Psoas muscle (tissue), 8 donors: ENCODE measurements at places on chromosomes 12 and 14.
A peak's percentile ranks its signal among the peaks of the same experiment; 100 is the strongest.

GRCh38 chr14:98932431-98933325 lies 339.3 kb downstream of the BCL11B start:
- no peaks in the 10 kb centered on the region for H3K4me1 ChIP-seq
- H3K27ac ChIP-seq, result no peak overlapping the region
- no peak overlapping the region for H3K4me3 ChIP-seq
- H3K27me3 ChIP-seq, result peaks cover 7% of the 10 kb centered on the region
- no peaks in the 10 kb centered on the region for H3K36me3 ChIP-seq

DNA sequence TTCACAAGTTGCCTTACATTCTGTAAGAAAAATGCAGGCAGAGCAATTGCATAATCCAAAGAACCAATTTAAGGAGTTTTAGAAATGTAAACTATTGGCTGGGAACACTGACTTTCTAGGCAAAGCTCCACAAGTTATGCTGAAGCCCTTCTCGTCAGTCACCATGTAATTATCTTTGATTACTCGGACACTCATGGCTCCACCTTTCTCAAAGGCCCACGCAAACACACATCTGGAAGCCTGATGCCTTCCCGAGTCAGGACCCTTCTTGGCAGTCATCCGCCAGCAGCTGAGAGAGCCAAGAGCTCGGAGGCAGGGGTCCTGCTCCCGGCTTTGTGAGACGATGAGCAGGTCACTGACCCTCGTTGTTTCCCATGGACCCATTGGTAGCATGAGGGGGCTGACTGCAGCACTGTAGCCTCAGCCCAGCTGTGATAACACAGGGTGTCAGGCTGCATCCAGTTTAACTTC lies 202.2 kb downstream of the TMEM132D start:
- no peaks in the 10 kb centered on the region for H3K36me3 ChIP-seq
- H3K27ac ChIP-seq, result no peak overlapping the region
- no peaks in the 10 kb centered on the region for H3K4me1 ChIP-seq
- no peaks in the 10 kb centered on the region for H3K27me3 ChIP-seq
- no peak for DNase-seq

DNA sequence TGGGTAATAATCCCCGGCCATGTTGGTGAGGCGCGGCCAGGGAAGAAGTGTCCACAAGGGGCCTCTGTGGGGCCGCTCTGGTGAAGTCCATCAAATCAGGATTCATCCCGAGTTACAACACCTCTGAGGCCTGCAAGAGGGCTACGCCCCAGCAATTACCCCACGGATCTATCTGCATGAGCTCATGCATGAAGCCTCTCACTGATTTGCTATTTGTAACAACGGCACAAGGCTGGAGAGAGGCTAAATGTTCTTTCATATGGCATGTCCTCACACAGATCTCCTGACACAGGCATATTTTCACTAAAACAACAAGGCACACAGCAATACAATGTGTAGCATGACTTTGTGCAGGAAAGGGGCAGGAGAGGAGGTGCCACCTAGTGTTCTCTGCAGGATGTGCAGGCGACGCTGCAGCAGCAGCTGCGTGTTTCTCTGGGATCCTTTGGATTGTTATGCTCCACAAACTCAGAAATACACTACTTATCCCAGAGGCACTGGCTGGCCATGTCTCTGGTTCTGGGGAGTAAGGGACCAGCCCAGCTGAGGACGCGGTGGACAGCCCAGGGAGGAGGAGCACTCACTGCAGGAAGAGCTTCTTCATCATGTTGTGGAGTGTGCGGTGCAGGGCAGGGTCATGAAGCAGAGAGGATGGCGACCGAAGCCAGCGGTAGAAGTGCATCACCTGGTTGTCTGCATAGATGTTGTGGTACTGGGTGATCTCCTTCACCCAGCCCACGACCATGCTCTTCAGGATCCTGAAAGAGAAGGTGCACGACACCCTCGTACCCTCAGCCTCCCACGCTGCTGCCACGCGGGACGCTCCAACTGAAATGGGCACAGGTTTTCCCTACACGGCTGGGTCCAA lies 20.2 kb downstream of the P2RX2 start:
- no peaks in the 10 kb centered on the region for H3K4me1 ChIP-seq
- H3K36me3 ChIP-seq, result peaks cover 82% of the 10 kb centered on the region
- no peak overlapping the region for H3K27ac ChIP-seq
- no peaks in the 10 kb centered on the region for H3K27me3 ChIP-seq

- H3K27me3 ChIP-seq, result no peaks in the 10 kb centered on the region
- H3K36me3 ChIP-seq, result no peaks in the 10 kb centered on the region
- H3K4me1 ChIP-seq, result no peaks in the 10 kb centered on the region
- no peak overlapping the region for H3K4me3 ChIP-seq
- no peak for DNase-seq
Observed at GRCh38 chr14:59055439-59056045, 132.9 kb upstream of the DAAM1 start.

GRCh38 chr12:120428597-120429229 lies 9.2 kb upstream of the COX6A1 start:
- H3K36me3 ChIP-seq, result no peaks in the 10 kb centered on the region
- H3K4me3 ChIP-seq, result no peak overlapping the region
- DNase-seq, result no peak
- no peaks in the 10 kb centered on the region for H3K27me3 ChIP-seq
- no peaks in the 10 kb centered on the region for H3K4me1 ChIP-seq

DNA sequence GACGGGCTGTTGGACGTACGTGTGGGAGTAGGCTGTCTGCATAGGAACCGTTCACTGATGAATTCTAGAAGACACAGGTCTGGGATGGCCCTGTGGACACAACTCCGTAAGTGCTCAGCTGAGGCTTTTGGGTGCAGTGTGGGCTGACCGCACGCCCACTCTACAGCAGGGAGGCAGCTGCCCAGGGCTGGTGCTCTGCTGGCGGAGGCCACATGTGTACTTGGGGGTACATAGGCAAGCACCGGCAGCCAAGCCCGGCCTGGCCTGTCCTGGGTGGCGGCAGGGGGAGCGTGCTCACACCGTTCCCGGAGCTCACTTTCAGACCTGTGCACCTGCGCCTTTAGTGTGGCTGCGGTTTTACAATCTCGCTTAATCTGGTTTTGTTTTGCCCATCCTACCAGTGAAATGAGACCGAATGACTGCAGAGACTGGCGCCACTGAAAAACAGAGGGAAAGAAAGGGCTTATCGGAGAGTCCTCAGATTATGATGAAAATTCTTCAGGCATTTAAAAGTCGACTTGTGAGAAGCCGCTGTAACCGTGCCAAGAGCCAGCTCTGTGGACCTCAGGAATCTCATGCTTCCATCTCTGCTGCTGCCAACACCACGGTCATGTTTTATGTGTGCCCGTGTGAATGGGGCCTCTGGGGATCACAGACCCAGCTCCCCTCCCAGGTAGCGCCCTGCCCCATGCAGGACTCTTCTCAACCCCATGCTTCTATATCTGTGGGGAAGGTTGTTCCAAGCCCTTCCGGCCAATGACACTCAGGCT lies 45.8 kb downstream of the SSH1 start:
- H3K27me3 ChIP-seq, result no peaks in the 10 kb centered on the region
- H3K27ac ChIP-seq, result peak overlapping the region; percentile 58
- DNase-seq, result no peak
- H3K4me1 ChIP-seq, result peaks cover 24% of the 10 kb centered on the region

GRCh38 chr14:76696791-76697190 lies 64.5 kb upstream of the VASH1 start:
- H3K27me3 ChIP-seq, result no peaks in the 10 kb centered on the region
- no peak overlapping the region for H3K27ac ChIP-seq
- no peaks in the 10 kb centered on the region for H3K36me3 ChIP-seq
- peaks cover 6% of the 10 kb centered on the region for H3K4me1 ChIP-seq
- H3K4me3 ChIP-seq, result no peak overlapping the region

DNA sequence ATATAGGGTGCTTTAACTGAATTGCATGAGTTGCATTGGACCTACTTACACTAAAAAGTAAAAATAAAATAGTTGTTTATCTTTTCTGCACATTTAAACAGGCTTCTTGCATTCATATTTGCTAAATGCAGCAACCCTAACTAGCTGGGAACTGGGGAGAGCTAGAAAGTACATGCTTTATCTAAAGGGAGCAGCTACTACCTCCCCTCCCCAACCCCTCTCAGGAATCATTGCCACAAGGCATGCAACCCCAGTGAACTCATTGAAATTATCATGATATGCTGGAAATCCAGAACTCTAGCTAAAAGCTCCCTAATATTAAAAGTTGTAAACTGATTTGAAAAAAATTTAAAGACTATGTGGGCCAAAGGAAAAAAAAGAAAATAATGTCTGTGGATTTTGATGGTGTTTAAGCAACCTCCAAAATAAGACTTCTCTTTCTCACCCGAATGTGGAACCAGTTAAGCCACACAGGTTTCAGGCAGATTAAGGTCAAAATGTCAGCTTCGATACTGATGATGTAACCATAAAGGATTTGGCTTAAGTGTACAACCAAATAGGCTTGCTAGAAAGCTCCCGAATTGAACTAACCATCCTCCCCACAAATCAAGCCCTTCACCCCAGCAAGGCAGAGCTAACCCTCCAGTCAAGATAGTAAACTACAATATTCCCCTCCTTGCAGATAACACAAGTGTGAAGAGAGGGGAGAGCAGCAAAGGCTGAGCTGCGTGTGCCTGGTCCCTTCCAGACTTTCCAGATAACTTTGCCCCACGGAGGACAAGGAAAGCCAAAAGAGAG lies 13.8 kb upstream of the POC1B start:
- no peaks in the 10 kb centered on the region for H3K27me3 ChIP-seq
- DNase-seq, result no peak
- no peak overlapping the region for H3K27ac ChIP-seq
- H3K4me3 ChIP-seq, result no peak overlapping the region

DNA sequence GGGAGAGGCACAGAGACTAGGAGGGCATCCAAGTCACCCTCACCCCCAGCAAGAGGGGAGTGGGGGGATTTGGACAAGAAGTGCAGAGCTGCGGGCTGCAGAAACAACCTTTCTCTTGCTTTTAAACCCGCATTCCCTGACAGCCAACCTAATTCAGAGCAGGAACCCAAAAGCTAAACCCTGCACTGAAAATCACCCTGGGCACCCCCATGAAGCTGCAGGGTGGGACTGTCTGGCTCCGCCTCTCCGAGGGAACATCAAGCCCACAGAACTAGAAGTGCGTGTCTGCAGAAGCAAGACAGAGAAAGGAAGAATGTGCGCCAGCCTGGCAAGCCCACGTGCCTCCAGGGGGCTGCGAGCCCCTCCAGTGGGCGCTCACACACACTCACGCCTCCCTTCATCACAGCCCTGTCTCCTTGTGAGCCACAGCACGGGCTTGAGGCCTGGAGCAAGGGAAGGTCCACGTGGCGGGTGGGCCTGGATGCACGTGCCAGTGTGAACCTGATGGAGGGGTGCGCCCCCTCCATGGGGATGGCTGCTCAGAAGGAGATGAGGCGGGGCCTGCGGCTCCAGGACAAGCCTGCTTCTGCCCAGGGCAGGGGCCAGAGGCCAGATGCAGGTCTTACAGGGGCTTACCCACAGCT lies 27.8 kb upstream of the PNMA1 start:
- H3K4me1 ChIP-seq, result peaks cover 80% of the 10 kb centered on the region
- H3K27ac ChIP-seq, result peak overlapping the region; percentile 80
- no peak for DNase-seq
- H3K4me3 ChIP-seq, result peak overlapping the region; percentile 42

GRCh38 chr12:4284306-4284705 lies 10.7 kb downstream of the CCND2 start:
- H3K4me3 ChIP-seq, result no peak overlapping the region
- no peak for DNase-seq
- H3K27me3 ChIP-seq, result no peaks in the 10 kb centered on the region
- H3K27ac ChIP-seq, result no peak overlapping the region
- H3K4me1 ChIP-seq, result peaks cover 2% of the 10 kb centered on the region
- peaks cover 10% of the 10 kb centered on the region for H3K36me3 ChIP-seq

DNA sequence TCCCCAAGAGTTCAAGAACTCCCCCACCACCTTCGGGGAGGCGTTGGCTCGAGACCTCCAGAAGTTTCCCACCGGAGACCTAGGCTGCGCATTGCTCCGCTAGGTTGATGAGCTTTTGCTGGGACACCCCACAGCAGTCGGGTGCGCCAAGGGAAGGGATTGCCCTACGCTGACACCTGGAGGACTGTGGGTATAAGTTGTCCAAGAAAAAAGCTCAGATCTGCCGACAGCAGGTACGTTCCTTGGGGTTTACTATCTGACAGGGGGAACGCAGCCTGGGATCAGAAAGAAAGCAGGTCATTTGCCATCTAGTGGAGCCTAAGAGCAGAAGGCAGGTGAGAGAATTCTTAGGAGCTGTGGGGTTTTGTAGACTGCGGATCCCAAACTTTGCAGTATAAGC lies 98.8 kb downstream of the FRMD6 start:
- no peak overlapping the region for H3K4me3 ChIP-seq
- H3K4me1 ChIP-seq, result no peaks in the 10 kb centered on the region
- no peak overlapping the region for H3K27ac ChIP-seq
- no peaks in the 10 kb centered on the region for H3K36me3 ChIP-seq

DNA sequence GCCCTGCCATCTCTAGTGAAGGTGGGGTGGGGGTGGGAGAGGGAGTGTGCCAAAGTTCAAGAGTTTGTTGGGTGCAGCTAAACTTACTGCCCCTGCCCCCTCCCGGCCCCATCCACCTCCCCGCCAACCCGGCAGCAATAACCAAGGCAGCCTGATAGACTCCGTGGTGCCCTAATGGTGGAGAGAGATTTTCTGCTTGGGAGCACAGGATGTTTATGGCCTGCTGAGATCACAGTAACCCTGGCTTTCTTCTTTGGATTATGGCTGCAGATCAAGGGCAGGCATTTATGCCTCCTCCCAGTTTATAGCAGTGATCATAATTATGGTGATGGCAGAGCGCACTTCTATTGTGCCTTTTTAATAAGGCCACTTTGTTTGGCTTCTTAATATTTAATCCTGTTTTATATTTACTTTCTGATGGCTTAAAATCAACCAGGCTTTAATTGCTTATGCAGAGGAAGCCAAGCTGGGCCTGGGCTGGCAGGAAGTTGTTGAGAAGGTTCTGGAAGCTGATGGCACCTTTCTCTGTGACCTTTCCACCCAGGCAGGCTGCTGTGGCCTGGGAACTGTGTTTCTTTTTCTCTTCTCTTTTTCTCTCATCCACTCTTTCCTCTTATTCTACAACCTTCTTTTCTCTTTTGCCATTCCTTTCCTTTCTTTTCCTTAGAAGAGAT lies 256.8 kb upstream of the FKBP4 start:
- H3K27me3 ChIP-seq, result no peaks in the 10 kb centered on the region
- no peaks in the 10 kb centered on the region for H3K36me3 ChIP-seq
- H3K27ac ChIP-seq, result no peak overlapping the region
- no peak overlapping the region for H3K4me3 ChIP-seq
- no peak for DNase-seq

DNA sequence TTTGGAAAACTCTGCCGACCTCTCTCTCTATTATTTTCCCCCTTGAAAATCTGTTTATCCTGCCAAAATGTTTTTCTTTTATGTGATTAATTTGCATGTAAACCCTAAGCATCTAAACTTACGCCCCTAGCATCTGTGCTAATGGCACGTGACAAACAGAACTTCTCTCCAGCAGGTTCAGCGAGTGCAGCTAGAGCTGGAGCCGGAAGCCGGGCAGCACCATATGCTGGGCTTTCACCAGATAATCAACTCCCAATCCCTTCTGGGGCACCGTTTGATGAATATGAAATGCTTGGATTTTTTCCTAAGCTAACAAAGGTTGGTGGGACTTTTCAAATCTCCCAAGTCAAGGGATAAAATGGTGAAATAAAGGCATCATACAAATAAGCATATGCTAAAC lies 667.5 kb upstream of the TMEM132C start:
- no peak overlapping the region for H3K4me3 ChIP-seq
- no peaks in the 10 kb centered on the region for H3K36me3 ChIP-seq
- no peaks in the 10 kb centered on the region for H3K27me3 ChIP-seq
